ENCODE measurements at places on chromosomes 4 and X. TPM values are rescaled to one million over a fixed set of nuclear protein-coding genes. Genes with fewer than 3 reads are reported as not detected.

The TMEM35A gene
- 22.0 TPM for total RNA-seq

The QRFPR gene
- 0.26 TPM for total RNA-seq

The ITM2A gene
- total RNA-seq = 0.32 TPM

The ELF4 gene
- 18.9 TPM for total RNA-seq

The NPY1R gene
- not detected for total RNA-seq
